Mesenteric fat pad (tissue), 1 donor: ENCODE measurements at places on chromosomes 11 and 22. TPM values are rescaled to one million over a fixed set of nuclear protein-coding genes. Genes with fewer than 3 reads are reported as not detected.

OR10A2 gene
- not detected for total RNA-seq

LMNTD2 gene
- total RNA-seq = 0.87 TPM

CD81 gene
- total RNA-seq = 723 TPM

NARS2 gene
- total RNA-seq = 13.4 TPM

NNMT gene
- 1,405 TPM for total RNA-seq

KRTAP5-10 gene
- not detected for total RNA-seq

SCGB1C1 gene
- total RNA-seq = not detected

RAC2 gene
- total RNA-seq = 26.1 TPM

HSPB2 gene
- total RNA-seq = 17.1 TPM

CHRDL2 gene
- 0.67 TPM for total RNA-seq

MRGPRX3 gene
- total RNA-seq = not detected

SCGB1D2 gene
- not detected for total RNA-seq

SCGB1A1 gene
- not detected for total RNA-seq

C11orf52 gene
- 3.1 TPM for total RNA-seq

ACRV1 gene
- total RNA-seq = not detected

FGF19 gene
- not detected for total RNA-seq

KCNK7 gene
- 1.5 TPM for total RNA-seq

C11orf71 gene
- total RNA-seq = 6.6 TPM

DSCAML1 gene
- 0.45 TPM for total RNA-seq
